ENCODE measurements at places on chromosomes 2 and 18.

GRCh38 chr2:186459009-186459408 lies 27.1 kb upstream of the ZC3H15 start:
- no peak for DNase-seq

DNA sequence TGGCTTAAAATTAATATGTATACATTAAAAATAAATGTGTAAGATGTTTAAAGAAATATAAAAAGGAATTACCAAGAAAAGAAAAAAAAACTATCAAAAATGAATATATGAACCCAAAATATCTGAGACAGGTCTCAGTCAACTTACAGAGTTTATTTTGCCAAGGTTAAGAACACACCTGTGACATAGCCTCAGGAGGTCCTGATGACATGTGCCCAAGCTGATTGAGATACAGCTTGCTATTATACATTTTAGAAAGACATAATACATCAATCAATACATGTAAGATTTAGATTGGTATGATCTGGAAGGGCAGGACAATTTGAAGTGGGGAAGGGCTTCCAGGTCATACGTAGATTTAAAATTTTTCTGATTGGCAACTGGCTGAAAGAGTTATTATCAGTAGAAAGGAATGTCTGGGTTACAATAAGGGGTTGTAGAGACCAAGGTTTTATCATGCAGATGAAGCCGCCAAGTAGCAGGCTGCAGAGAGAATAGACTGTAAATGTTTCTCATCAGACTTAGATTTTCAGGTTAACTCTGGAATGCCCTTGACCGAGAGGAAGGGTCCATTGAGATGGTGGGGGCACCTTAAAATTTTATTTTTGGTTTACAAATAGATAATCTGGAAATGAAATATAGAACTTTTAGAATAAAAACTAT lies 74.7 kb downstream of the EXOC6B start:
- DNase-seq, result no peak

DNA sequence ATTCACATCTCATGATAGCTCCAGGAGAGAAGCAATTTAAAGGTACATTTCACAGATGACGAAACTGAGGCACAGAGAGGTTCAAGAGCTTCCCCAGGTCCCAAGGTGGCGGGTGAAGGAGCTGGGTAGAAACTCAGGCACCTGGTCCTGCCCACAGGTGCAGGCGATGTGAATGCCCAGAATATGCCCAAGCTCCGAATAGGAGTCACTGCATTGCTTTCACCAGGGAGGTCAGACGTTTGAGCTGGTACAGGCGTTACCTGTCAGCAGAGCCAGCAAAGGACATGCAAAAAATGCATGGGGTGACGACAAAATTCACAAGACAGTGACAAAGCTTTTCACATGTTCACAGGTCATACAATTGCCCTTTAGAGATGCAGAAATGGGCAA lies 247.9 kb downstream of the HDAC4 start:
- no peak for DNase-seq

- no peak for DNase-seq
These were observed 1499.0 kb upstream of the TMEFF2 start for GRCh38 chr2:193693758-193694157.

GRCh38 chr2:229821316-229821715 lies 100.5 kb downstream of the TRIP12 start:
- DNase-seq, result no peak

DNA sequence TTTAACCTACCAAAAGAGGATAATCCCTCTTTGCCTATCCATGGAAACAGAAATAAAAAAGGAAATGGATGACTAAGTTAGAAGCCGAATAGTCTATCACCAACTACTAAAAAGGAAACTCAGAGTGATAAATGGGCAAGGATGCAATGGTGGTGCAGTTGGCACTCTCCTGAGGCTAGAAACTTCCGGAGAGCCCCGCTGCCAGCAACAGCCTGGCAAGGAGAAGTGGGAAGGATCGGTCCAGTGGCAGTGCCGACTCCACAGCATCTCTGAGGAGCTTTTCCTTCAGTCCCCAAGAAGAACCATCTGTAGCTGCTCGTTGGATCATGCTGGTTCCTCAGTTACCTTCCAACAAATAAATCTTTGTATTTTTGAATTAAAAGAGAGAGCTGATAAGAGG lies 74.7 kb downstream of the DPP4 start:
- DNase-seq, result no peak

GRCh38 chr2:128272601-128273468 lies 45.8 kb downstream of the HS6ST1 start:
- DNase-seq, result no peak

DNA sequence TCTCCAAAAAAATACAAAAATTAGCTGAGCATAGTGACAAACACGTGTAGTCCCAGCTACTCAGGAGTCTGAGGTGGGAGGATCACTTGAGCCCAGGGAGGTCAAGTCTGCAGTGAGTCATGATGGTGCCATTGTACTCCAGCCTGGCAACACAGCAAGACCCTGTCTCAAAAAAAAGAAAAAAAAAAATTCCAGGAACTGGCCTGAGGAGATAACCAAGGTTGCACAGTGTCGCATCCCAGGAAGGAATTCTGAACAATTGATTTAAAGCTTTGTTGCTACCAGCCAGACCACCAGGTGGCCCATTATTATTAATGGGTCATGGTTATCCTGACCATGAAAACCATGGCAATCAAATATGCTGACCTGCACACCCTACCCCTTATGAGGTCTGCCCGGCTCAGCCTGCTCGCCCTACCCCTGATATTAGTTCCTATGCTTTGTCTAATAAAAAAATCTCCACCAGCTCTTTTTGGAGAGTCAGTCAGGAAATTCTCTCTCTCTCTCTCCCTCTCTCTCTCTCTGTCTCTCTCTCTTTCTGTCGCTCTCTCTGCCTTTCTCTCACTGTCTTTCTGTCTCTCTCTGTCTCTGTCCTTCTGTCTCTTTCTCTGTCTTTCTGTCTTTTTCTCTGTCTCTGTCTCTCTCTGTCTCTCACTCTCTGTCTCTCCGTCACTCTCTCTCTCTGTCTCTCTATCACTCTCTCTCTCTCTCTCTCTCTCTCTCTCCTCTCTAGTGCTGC lies 73.7 kb downstream of the NCAPH start:
- no peak for DNase-seq

GRCh38 chr18:48816554-48816953 lies 134.2 kb downstream of the SMAD7 start:
- DNase-seq, result peak; percentile 3

GRCh38 chr2:168790226-168790902 lies 12.1 kb upstream of the NOSTRIN start:
- no peak for DNase-seq

DNA sequence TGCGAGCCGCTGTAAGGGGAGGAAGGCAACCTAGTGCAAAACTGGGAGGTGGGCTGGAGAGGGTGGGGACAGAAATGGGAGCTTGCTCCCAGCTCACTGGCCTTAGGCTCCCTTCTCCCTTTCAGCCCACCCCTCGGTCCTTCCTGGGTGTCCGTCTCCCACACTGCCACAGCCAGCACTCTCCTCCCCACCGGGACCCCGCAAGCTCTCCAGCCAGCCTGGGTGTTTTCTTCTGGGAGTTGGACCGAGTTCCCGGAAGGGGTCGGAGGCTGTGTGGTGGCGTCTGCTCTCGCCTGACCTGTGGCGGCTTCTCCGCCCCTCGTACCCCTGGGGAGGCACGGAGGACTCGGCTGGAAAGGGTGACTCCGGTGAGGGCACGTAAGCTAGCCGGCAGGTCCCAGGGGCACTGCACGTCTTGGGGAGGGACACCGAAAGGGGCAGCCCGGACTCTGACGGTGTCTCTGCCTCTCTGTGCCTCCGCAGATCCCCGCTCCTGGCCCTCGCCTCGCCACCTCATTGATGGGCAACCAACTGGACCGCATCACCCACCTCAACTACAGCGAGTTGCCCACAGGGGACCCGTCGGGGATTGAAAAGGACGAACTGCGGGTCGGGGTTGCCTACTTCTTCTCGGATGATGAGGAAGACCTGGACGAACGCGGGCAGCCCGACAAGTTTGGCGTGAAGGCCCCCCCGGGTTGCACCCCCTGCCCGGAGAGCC lies 1.1 kb downstream of the LRATD1 start:
- DNase-seq, result peak; percentile 40

- DNase-seq, result no peak
These were observed 62.3 kb upstream of the ZFP36L2 start for GRCh38 chr2:43288417-43289305.

DNA sequence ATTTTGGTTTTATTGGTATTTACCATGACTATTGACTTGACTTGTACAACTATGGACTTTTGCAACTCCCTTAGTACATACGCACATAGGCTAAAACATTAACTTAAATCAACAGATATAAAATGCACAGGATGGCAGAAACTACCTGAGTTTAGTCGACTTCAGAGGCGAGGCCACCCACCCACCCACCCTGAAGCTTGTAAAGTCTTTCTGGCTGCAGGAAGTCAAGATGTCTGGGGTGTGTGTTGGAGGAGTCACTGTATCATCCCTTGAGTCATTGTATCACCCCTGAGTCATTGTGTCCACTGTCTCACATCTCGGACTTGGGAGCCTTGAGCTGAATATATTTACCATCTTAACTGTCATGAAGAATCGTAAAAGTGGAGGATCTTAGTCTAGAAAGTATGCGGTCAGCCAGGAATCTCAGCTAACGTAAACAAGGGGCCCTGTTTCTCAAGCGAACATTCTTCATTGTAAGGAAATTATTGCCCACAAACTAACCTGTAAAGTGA lies 140.0 kb upstream of the ST6GAL2 start:
- DNase-seq, result no peak

DNA sequence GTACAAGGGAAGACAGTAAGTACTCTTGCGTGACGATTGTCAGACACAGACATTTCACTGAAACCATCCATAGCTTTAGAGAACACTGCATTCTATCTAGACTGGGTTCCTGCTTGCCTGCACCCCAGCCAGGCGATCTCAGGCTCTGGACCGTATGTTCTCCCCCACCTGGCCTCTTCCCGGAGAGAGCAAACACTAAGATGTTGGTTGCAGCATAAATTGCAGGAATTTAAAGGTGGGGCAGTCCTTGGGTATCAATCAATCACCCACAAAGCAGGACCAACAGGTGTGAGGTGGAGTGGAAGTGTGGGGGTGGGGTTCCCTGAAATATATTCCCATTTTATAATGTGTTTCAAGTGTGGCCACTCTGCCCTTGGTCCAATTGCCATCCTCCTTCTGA lies 103.6 kb upstream of the TGFA start:
- DNase-seq, result peak; percentile 6

DNA sequence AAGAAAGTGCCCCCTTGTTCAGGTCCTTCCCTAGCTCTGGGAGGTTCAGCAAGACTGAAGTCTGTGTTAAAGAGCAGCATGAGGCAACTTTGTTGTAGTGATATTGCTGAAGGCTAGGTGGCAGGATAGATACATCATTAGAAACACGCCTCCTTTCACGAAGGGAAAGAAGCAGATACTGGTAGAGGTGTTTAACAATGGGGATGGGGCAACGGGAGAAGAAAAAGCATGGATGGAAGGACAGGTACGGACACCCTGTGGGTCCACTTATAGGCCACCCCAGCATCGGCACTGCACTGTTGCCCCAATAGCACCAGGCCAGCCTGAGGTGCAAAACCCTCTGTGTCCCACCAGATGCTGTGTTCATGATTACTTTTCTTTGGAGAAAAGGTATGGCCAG lies 3.5 kb upstream of the IGFBP5 start:
- no peak for DNase-seq

- DNase-seq, result no peak
These were observed 29.6 kb upstream of the IL1R1 start for GRCh38 chr2:102112692-102113665.

DNA sequence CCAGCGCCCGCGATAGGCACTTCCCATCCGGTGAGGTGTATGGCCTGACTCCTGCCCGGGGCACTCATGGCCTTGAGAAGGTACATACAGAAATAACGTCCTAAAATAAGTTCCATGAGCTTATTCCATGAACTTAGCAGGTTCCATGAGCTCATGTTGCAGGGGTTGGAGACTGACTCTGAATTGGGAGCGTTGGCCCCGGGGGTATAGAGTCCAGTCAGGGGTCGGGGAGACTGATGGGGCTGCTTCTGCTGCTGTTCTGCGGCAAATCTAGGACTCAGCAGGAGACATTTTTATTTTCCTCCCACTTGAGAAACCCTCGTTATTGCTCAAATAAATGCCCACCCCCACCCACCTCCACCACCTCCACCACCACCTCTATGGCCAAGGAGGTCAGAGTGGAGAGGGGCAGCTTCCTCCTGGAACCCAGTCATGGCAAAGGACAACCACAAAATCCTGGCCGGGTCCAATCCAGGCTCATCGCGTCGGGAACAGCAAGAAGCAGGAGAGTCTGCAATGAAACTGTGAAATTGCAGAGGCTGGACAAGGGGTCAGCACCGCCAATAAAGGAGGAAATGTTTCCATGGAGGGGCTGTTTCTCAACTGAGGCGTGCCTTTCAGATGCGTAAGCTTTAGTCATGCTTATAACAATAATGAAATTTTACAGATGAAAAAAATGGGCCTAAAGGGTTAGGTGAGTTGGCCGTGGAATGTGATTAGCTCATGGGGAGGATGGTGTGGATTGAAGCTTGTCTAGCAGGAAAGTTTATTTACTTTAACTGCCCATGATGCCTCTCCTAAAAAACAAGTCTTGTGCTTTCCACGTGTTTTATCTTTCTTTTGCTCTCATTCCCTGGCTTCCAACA lies 136.6 kb upstream of the ALKAL2 start:
- DNase-seq, result peak; percentile 16

- no peak for DNase-seq
These were observed 752 bp downstream of the ASTL start for GRCh38 chr2:96137321-96138178.

DNA sequence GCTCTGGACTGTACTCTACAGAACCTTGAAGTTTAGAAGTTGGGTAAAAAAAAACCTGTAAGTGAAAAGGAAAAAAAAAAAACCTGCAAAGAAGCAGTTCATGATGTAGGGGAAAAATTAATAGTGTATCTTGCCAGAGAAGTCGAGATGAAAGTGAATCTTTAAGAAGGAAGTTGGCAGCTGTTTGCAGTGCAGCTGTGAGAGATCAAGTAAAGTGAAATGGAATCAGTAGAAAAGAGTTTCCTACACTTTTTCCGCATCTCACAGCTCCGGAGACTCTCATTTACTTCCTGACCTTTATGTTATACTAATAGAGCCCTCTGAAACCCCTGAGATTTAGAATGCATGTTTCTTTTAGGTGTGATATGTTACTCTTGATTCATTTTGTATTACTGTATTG lies 19.2 kb downstream of the RNMT start:
- no peak for DNase-seq

DNA sequence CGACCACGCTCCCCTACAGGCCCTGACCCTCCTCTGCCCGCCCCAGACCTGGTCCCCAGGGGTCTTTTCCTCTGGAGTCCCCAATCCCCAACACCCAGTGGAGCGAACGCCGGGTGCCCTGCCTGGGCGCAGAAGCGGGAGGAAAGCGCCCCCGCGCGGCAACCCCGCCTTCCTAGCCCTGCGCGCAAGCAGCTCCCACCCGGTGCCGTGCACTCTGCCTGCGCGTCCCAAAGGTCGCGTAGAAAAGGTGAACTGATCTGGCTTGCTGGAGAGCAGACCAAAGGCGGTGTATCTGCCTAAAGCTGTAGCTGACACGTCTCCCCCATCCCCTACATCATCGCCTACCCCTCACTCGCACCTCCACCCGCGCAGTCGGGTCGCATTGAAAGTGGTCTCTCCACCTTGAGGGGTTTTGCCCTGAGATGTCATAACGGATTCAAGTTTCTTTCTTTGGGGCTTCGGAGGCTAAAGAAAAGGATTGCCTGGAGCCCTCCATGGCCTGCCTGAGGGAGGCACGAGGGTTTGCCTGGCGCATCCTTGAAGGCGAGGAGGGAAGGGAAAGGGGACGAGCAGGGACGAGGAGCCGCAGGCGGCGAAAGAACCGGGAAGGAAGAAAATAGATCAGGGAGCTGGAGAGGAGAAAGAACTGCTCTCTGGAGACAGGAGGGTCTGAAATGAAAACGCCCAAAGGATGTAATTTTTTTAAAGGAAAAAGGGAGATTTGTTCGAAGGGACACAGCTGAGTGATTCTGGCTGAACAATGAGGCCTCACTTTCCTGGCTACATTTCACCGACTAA lies 5.8 kb downstream of the GAD1 start:
- DNase-seq, result no peak
